ENCODE measurements at places on chromosomes 1 and 21.

- no peak for DNase-seq
These were observed 184.5 kb downstream of the RGS7 start for GRCh38 chr1:241172486-241172885.

GRCh38 chr1:11671544-11672286 is 7.7 kb downstream of the FBXO6 start:
- DNase-seq: no peak

DNA sequence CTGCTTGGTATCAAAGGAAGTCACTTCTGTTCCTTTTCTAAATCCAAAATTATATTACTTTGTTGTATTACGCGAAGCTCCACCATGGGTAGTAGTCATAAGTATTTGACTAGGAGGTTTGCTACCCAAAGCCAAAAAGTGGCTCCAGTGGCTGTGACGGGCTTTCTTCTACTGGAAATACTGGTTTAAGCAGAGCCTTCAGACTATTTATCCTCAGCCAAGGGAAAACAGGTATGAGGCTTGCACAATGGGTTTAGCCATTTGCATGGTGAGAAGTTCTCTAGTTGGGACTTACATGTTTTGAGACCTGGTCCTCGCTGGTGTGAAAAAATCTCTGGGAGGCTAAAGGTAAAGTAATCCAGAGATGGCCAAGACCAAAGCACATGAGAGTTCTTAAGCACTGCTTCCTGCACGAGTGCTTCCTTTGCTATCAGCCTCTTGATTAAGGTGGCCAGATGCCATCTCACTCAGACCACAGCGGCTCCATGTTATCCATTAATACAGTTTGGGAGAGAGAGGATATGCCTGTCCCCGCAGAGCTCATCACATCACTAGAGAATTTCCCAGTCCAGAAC is 121.2 kb downstream of the PIK3R3 start:
- no peak for DNase-seq

- no peak for DNase-seq
These were observed 6.4 kb upstream of the KAZN start for GRCh38 chr1:14592004-14592631.
